ENCODE measurements at places on chromosomes 2 and 18.

- no peak for DNase-seq
Measured at GRCh38 chr2:45029215-45029614, 20.0 kb upstream of the SIX2 start.

DNA sequence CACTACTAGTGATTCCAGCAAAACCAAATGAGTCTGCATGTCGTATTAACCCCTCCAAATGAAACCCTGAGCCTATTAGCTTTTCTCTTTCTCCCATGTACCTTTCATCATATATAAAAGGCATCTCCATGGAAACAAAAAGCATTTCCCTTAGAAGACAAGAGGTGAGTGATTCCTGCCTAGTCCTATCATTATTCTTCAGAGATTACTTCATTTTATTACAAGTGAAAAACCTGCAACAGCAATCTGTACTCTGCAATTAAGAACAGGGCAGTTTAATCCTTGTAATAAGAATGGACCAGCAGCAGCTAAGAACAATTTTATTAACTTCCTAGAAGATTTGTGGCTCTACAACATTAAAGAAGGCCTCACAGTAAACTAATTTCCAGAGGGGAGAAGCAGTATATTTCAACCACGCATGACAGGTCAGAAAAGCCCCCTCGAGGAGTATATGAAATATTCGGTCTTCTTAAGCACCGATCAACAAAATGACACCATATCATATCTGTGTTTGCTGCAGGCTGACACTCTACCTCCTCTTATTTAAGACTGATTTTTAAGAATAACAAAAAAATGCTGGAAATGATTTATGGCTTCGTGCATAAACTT lies 132.3 kb upstream of the TFPI start:
- DNase-seq: no peak

GRCh38 chr18:12308386-12309100 lies 502 bp downstream of the TUBB6 start:
- peak; percentile 22 for DNase-seq

- peak; percentile 80 for DNase-seq
Measured at GRCh38 chr2:84905181-84906107, at the start of gene TMSB10. Gene TMSB10 (plus strand): TSS chr2:84905656.

DNA sequence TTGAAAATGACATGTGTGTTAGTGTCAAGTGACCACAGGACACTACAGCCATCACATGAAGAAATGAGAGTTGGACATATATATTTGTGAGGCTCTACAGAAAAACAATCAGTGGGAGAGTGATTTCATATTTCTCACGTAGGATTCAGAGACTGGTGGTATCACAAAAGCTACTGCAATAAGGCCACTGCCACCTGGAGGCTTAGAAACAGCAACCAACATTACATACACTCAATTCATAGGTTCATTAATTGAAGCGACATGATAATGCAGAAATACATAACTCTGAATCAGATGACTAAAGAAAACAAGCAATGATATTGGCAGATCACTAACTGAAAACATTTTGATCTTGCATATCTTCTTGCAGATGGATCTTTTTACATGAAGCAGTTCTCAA lies 248.1 kb upstream of the KLHL14 start:
- no peak for DNase-seq

- no peak for DNase-seq
Measured at GRCh38 chr2:230542751-230543150, 126.8 kb downstream of the SP100 start.

- no peak for DNase-seq
Measured at GRCh38 chr18:22668496-22668895, 250.8 kb upstream of the CTAGE1 start.

GRCh38 chr18:77046409-77046808 lies 86.2 kb downstream of the MBP start:
- DNase-seq: no peak

DNA sequence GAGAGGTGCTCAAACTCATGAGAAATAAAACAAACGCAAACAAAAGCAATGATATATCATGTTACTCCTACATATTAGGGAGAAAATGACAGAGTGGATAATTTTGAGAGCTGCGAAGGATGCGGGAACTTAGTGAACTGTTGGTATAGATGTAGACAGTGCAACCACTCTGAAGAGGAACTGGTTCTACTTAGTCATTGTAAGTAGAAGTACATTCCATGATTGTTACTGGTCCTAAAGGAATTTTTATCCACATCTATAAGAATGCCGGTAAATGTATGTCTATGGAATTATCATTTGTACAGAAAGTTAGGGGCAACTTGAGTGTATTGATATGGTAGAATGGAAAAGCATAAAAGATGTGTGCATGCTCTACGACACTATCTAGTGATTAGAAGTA lies 1238.4 kb downstream of the LRP1B start:
- DNase-seq: no peak

GRCh38 chr2:96806468-96807126 lies 9.5 kb upstream of the CNNM3 start:
- no peak for DNase-seq

- no peak for DNase-seq
Measured at GRCh38 chr18:50418650-50419049, 43.8 kb downstream of the SKA1 start.

DNA sequence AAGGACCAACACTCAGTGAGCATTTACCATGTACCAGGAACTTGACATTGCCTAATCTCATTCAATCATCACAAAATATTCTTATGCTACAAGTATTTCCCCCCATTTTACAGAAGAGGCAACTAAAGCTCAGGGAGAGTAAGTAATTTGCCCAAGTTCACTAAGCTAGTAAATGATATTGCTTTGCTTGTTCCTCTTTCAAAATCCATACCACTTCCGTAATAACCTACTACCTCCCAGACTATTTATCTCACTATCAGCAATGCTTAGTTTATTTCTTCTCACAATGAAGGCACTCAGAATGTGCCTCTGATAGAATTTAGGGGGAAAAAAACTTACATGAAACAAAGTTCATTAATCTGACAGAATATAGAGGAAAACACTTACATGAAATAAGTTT lies 1070.9 kb upstream of the FANCL start:
- DNase-seq: no peak
